ENCODE measurements at places on chromosomes 6 and 20.

DNA sequence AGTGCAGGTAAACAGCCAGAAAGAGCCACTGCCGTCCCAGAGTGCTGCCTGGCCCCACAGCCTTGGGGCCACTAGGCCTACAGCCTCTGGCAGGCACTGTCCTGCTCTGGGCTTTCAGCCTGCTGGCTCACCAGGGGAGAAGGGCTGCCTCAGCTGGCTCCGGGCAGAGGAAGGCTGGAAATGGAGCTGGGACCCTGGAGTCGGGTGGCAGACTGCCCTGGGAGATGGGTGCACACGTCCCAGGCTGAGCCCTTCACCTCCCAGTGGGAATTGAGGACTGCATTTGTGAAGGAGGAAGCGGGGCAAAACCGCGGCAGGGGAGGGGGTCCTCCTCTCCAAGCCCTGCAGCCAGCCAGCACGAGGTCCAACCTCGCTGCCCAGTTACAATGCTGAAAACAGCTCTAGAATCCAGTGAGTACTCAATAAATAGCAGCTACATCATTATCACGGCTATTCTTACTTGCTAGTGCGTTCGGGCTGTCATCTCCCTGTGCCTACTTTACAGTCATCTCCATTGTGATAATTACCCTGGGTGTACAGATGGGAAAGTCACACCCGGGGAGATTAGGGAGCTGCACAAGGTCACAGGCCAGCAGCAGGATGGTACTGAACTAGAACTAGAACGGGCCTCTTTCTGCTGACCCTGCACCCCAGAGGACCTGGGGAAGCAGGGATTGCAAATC is 13.1 kb downstream of the ACSS1 start:
- DNase-seq = no peak

GRCh38 chr6:6439778-6440177 is 119.3 kb upstream of the F13A1 start:
- no peak for DNase-seq

DNA sequence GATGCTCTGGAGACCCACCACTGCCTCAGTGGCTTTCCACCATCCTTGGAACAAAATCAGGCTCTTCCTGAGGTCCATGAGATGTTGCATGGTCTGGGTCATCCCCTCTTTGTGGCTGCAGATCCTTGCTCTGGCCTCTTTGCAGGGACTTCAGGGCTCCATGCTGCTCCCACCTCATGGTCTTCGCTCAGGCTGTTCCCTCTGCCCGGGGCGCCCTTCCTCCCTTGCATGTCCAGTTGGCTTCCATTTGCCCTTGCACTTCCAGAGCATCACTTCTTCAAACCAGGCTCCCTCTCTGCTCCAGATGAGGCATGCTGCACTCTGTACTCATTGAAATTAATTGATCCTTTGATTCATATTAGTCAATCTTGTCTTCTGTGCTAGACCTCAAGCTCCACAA is 4.4 kb upstream of the PHACTR3 start:
- DNase-seq = no peak

- DNase-seq = no peak
Measured at GRCh38 chr20:610130-611046, at the start of gene TCF15. Gene TCF15, minus strand, starts transcription at chr20:610309. Its CDS starts 72 bp downstream, at chr20:610237.

Data from cerebellar nuclear complex (tissue), 1 donor.